ENCODE measurements at places on chromosomes 5 and 9. TPM values are rescaled to one million over a fixed set of nuclear protein-coding genes. Genes with fewer than 3 reads are reported as not detected.

The FAM219A gene
- 7.2 TPM for total RNA-seq

The LCN1 gene
- total RNA-seq, result not detected

The LCN9 gene
- not detected for total RNA-seq

The TMEFF1 gene
- 85.2 TPM for total RNA-seq

The SPATA6L gene
- 0.39 TPM for total RNA-seq

The C5orf46 gene
- total RNA-seq, result not detected

The SPATA31E1 gene
- not detected for total RNA-seq

The CTXN3 gene
- not detected for total RNA-seq

The CTSV gene
- 59.1 TPM for total RNA-seq

The SHOC1 gene
- total RNA-seq, result not detected

The BTNL8 gene
- total RNA-seq, result 0.85 TPM

The ENTREP1 gene
- total RNA-seq, result 11.6 TPM

DNA sequence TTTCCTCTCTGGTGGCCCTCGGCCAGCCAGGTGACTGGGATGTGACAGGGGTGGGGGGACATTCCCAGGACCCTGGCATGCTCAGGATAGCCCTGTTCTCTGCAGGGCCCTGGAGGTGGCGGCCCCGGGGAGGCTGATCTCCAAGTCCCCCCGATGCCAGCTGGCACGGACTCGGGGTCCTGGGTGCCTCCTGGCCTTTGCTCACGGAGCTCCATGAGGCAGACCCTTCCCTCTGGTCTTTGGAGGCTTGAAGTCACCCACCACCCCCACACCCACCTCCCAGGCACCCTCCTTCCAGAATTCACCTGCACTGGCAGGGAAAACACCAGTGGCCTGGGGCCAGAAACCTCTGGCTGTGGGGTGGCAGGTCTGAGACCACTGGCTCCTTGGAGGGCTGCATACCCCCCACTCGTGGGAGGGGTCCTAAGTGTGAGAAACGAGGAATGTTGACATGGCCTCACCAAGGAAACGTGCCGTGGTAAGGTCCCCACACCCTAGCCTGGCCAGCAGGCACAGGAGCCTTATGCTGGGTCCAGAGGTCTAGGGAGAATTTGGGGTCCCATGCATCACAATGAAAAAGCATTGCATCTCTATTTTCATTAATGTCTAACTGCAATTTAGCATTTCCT, 130.8 kb upstream of the FAM120A start:
- no peak for DNase-seq

- DNase-seq, result peak; percentile 38
These were observed 35.2 kb downstream of the SARDH start for GRCh38 chr9:133702798-133703590.

- no peak for DNase-seq
These were observed 42.2 kb upstream of the PDE8B start for GRCh38 chr5:77168161-77168878.

- no peak for DNase-seq
These were observed 681 bp upstream of the ETF1 start for GRCh38 chr5:138543730-138544104.

GRCh38 chr5:133670336-133670735, 58.0 kb upstream of the FSTL4 start:
- DNase-seq, result no peak

- DNase-seq, result peak; percentile 73
These were observed at the start of gene GRK6 for GRCh38 chr5:177426566-177427210. GRK6 (plus strand) TSS chr5:177426676; CDS start chr5:177426846, 170 bp downstream.

DNA sequence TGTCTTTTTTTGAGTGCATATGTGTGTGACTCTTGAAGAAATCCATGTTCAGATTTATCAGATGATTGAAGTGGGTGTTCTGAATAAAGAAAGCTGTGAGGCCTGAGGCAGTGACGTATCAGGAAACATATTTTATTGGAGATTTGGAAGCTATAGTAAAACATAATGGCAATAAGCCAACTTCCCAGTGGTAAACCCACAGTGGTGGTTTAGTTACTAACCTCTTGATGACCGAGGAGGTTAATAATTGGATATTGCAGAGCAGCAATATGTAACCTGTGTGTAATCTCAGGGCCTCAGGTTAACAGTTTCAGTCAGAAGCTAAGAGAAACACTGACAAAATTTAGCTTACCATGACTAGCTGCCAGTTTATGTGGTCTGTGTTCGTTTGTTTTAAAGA, 6.9 kb downstream of the RGMB start:
- DNase-seq, result no peak

- DNase-seq, result peak; percentile 94
These were observed at the start of gene PLPP1 for GRCh38 chr5:55534436-55535198. PLPP1 (minus strand) TSS chr5:55534964; CDS start chr5:55534629, 335 bp downstream.

DNA sequence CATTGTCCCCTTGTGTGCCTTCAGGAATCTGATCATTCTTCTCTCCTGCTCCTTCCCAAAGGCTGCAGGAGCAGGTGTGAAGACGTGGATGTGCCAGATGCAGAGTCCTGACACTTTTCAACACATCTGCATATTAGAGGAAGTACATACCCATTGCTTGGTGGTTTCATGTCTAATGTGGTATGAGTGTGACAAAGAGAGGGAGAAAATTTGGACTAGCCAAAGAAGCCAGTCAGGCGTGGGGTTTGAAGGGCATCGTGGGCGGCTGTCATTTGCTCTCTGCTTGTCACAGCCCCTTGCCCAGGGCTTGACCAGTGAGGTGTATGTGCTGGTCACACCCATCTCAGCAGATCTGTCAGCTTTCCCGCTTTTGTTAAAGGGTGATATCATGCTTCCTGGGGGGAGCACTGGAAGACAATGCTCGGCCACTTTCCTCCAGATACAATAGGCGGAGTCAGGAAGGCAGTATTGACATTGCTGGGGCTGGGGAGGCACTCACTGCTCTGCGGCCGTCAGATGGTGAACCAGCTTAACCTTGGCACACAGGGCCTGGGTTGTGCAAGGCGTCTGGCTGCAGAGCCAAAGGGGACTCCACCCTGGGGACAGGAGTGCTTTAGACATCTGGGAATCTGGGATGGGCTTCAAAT, 8.6 kb downstream of the TEK start:
- DNase-seq, result no peak

DNA sequence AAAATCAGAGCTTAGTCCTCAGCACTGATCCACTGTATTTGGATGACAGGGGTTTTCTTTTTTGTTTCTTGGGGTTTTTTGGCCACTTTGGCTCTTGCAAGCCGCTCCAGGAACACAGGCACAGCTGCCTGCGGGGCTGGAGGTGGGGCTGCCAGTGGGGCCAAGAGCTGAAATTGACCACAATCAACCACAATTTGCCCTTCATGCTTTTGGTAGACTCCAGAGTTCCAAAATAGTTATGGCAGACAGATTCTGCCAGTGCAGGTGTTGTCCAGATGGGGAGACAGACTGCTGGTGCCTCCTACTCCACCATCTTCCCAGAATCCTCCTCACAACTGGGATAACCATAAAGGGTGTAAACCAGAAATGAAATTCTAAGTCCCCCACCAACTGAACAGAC, 36.5 kb downstream of the PLEKHG4B start:
- DNase-seq, result no peak

DNA sequence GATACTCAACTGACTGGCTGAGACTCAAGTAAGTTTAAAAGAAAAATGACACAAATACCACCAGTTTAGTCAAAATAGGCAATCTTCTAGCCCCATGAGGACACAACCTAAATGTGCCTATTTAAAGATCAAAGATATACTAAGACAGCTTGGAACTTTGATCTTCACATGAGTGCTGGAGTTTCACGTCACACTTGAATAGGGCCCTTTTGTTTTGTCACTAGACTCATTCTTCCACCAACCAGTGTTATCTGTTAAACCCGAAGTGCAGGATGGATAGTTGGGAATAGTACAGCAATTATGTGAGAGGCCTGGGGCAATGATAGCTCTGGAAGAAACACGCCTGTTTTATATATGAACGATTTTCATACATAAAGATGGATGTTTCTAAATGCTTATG, 792.8 kb upstream of the NUDT12 start:
- DNase-seq, result no peak

DNA sequence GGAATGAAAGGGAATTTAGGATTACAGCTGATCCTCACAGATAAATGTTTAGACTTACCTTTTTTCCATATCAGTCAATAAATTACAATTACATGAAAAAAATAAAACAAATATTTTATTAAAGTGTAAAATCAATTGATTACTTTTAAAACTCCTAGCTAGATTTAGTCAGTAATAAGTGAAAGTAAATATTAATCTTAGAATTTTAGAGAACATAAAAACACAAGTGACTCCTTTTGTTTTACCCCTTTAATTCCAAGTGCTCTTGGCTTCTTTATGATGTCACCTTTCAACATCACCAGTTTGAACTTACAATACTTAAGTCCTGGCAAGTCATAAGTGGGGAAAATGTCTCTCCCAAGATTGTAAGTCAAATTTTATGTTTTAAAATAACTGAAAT, at the start of gene CYLC2:
Gene CYLC2 (plus strand): TSS at position 301 of the 400 bp plus-strand sequence. CDS start 48 bp downstream, at position 349.
- DNase-seq, result no peak

DNA sequence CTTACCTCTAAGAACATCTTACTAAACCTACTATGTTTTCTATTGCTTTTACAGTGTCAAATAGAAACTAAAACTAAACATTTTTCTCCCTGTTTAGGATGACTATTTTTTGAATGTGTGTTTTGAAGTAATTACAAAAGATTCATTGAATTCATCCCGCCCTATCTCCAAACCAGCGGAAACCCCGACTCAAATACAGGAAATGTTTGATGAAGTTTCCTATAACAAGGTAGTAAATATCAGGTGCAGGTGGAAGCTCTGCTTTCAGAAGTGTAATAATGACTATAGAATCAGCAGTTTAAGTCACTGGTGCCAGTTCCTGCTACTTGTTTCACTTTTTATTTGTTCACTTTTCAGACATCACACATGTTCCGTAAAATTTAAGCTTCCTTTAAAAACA, 20.0 kb downstream of the ERAP2 start:
- DNase-seq, result no peak

DNA sequence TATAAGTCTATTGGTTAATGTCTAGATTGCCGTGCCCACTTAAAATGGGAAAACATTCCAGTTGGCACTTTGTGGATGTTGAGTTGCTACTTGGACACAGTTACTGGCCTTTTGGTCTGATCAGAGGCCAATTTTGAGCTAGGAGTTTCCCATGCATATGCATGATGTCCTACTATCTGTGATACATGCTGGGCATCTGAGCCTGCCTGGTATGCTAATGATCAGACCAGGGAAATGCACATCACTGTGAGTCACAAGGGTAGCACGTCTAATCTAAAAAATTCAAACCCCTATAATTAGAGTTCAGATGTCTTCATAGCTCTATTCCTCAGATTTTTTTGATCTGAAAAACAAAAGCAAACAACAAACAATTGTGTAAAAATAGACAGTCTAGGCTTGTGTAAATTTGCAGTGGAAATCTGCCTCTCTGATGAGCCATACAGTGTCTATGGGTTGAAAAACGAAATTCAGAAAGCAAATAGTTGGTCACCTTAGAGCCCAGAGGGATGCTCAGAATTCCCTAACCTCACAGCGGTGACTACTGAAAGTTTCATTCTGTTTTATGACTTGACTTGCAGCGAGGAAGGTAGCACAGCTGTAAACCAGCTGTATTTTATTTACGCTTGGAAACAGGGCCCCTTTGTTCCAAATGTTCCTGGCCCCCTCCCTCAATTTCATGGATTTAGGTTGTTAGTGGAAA, 37.3 kb downstream of the PALM2AKAP2 start:
- no peak for DNase-seq

DNA sequence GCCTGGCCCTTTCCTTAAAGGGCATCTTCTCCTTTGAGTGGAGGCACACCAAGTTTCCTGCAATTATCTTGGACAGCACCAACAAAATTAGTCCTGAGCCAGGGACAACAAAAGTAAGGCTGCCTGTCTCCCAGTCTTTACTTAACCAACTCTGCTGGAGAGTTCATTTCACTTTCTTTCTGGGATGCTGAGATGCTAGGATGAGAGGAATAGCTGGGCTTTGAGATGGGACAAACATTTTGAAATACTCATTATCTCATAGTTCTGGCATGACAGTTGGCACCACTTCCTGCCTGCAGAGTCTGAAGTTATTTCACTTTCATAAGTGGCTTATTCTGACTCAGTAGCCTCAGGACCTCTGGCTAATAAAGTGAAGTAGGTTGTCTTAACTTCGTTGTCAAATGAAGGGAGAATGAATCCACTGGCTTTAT, 157.0 kb downstream of the C9orf152 start:
- no peak for DNase-seq

DNA sequence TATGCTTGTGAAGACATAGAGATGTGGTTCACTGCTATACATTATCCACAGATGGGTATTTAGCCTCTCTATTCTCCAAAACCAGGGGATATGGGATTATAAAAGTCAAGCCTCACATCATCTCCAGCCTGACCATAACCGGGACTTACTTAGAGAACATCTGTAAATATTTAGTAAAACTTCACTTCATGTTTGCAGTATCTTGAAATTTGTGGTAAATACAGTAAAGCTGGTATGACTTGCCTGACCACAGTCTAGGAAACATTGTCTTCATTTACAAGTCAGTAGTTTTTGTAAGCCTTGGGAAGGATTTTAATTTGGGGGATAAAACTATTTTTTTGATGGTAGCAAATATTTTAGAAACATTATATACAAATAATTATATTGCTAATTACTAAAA, 64.2 kb downstream of the MAST4 start:
- no peak for DNase-seq

- DNase-seq, result no peak
These were observed 41.4 kb upstream of the LRRC14B start for GRCh38 chr5:149745-150485.

GRCh38 chr5:62299600-62299999, 6.4 kb upstream of the KIF2A start:
- no peak for DNase-seq

GRCh38 chr5:36552651-36553393, 53.6 kb upstream of the SLC1A3 start:
- DNase-seq, result peak; percentile 48

DNA sequence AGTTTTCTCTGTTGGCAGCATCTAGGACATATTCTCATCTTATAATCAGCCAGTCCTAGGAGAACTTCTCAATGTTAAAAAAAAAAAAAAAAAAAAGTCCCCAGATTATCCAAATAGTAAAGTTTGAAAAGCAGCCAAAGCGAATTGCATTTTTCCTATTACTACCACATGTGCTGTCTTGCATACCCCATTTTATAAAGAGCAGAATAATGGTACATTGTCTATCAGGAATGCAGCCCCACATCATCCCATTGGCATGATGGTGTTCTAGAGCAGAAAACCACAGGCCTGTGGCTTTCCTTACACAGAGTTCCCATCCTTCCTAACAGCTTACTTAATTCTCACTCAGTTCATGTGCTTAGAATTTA, 381.6 kb downstream of the TMEM38B start:
- DNase-seq, result no peak

- no peak for DNase-seq
These were observed 11.0 kb downstream of the SPATA9 start for GRCh38 chr5:95671826-95672225.
